ENCODE measurements at places on chromosomes 4 and X.

GRCh38 chr4:76745240-76745639 lies 152.7 kb downstream of the SOWAHB start:
- DNase-seq, result no peak

DNA sequence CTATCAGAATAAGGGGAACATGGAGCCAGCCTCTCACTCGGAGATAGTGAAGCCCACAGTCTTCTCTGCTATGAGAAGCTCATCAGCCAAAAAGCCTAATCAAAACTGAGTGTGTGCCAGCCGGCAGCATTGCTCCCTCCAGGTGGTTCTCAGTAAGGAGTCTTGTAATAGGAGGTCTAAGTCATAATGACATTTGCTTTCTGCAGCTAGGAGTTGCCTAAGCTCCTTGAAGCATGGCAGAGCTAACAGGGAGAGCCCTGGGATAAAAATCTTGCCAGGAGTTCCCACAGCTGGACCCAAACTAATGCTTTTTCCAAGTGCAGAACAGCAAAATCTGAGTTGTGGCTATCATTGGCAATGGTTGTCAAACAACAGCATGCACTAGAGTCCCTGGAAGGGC lies 245.2 kb downstream of the SPATA18 start:
- no peak for DNase-seq

DNA sequence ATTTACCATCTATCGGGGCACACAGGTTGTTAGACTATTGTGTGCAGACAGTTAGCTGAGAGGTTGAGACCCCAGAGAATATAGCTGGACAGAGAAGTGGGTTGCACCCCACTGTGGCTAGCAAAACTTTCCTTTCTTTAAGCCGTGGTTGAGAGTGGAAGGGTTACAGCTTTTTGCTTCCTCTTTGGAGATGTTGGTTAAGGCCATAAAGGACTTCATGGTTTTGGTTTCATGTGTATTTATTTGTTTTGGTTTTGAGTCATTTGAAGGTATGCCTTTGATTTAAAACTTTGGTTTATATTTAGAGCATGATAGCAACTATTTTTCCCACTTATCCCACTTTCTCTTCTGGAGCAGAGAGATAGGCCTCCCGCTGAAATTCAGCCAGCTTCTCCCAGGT lies 274.3 kb upstream of the IL1RAPL1 start:
- no peak for DNase-seq

- DNase-seq, result no peak
Measured at GRCh38 chr4:11842620-11843263, 414.0 kb upstream of the HS3ST1 start.

- peak; percentile 45 for DNase-seq
Measured at GRCh38 chr4:141074098-141074878, 59.0 kb downstream of the RNF150 start.

- no peak for DNase-seq
Measured at GRCh38 chrX:1355131-1356046, 18.8 kb downstream of the IL3RA start.

DNA sequence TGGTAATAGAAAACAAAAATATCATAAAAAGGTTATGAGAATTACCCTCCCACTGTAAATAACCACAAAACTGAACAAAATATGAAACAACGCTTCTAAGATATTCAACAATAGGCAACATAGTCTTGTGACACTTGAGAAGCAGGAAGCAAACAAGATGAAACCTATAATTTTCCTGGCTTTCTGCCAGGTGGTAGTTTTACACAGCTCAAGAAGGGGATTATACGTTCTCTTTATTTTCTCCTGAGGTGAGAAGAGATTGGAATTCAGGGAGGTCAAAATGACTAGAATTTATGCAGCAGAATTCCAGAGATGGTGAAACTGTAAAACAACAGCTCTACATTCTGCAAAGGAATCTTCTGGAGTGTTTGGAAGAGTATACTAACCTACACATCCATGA lies 186.0 kb downstream of the HHIP start:
- no peak for DNase-seq

GRCh38 chr4:93722446-93722845 lies 106.1 kb upstream of the ATOH1 start:
- no peak for DNase-seq

DNA sequence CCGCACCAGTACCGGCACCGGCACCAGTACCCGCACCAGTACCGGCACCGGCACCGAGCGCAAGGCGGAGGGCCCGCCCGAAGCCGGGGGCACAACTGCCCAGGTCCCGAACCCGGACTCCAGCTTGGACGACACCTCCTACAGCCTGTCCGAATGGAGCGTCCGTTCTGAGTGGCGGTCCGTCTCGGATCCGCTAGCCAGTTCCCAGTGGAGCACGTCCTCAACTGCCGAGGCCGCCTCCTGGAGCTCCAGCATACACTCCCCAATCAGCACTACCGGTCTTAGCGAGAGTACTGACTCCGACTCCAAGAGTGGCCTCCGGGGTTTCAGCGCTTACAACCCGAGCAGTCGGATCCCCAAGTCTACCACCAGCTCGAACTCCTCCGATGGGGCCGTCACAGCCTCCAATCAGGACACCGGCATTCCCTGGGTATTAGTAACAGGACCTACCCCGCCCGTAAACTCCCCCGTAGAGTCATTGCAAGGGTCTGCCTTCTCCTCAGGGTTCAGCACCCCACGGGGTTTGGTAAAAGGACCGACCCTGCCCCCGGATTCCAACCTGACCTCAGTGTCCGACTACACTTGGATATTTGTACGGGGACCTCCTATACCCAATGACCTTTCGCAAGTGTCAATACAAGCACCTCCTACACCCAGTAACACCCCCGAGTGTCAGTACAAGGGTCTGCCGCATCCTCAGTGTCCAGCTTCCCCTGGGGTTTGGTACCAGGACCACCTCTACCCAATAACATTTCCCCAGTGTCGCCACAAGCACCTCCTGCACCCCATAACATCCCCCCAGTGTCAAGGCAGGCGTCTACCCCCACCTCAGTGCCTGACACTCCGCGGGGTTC lies 721 bp upstream of the MAOA start:
- DNase-seq, result no peak

- DNase-seq, result no peak
Measured at GRCh38 chrX:150446151-150446550, 83.0 kb downstream of the MAMLD1 start.

DNA sequence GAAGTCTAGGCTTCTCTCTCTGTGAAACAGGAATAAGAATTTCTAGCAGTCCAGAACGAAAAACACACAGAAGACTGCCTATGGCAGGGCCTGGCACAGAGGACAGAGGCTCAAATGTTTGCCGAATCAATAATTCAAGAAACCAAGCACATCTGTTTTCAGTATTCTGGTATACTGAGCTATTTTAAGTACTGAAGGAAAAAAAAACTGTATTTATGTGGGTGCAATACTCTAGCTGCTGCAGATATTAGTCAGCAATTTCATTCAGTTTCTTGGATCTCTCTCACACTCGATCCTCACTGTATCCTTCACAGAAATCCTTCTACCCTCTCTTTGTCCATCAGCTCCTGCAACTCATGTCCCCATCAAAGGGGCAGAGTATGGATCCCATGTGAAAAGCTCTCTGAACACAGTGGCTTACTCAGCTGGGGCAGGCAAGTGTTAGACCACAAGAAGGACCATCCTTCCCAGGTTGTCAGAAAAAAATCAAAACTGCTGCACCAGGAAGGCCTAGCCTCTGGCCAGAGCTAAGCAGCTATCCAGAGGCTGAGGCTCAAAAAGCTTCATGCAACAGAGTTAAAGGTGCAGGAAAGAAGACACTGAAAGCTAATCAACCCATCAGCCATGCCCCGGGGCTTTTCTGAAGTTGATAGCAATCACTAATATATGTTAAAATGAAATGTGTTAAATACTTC lies 9.1 kb upstream of the USO1 start:
- DNase-seq, result peak; percentile 45

GRCh38 chr4:186728631-186729271 lies 5.1 kb upstream of the FAT1 start:
- peak; percentile 50 for DNase-seq

DNA sequence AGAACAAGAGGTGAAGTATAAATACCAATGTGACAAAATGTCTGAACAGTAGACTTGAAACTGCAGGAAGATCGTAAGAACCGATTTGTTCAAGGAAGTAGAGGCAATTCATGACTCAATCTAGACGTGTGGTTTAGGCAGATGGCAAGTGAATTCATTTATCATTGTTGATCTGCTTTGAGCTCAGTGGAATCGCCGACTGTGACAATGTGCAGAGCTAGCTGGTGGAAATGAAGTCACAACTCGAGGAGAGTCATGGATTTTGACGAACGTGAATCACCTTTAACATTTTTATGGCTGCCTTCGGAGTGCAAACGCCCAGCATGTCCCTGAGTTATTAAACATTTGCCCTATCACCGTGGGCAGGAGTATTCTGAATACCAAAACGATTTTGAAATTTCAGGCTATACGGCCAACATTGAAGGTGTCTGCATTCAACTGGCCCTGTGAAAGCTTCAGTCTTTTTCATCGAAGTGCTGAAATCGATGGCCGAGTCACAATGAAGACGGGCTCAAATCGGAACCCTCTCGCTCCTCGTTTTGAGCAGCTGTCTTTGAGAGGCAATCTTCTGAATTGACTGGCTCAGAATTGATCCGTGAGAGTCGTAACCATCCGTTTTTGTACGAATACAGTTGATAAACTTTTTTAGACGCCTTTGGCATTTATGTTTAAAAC lies 689 bp upstream of the OGT start:
- DNase-seq, result no peak

GRCh38 chr4:102116121-102116520 lies 229.2 kb downstream of the SLC39A8 start:
- no peak for DNase-seq

GRCh38 chrX:87805829-87806490 lies 288.4 kb downstream of the KLHL4 start:
- DNase-seq, result no peak

DNA sequence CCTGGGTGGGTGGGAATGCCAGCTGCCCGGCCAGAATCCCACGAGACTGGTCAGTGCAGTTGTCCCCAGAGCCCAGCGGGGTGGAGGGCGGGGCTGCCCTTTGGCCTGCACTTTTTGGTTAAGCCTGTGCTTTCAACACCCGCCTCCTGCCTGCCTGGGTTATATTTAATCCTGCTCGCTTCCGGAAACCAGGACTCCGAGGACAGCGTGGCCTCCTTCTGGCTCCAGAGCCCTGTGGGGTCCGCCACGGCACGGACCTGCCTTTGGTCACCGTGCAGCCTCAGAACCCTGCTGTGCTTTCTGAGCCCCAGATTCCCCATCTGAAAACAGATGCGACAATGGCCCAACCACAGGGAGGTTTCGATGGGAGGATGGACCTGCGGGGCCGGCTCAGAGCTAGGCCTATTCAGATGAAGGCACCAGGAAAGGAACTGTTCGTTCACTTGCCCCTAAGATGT lies 29.4 kb upstream of the KIAA0232 start:
- no peak for DNase-seq

DNA sequence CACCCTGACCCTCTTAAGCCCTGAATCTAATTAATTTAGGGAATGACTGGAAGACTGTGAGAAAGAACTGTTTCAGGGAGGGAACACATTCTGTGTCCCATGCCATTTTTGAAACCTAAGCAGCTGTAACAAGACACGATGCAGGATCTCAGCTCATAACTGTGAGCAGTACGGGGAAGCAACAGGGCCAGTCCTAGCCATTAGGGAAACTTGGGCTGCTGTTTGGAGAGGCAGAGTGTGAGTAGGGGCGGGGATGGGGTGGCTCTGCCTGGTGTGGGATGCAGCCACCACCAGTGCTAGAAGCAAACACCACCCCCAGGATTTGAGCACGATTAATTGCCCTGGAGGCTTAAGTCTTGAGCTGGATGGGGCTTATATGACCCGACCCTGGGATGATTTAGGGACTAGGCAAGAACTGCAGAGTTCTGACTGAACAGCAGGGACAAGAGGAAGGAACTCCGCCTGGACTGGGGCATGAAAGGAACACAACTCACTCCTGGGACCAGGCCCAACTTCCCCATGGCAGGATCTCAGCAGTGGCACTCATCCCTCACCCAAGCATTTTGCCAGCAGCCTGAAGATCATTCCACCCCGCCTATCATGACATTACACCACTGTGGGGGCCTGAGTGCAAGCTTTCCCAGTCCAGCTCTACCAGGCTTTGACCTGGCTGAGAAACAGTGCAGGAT lies 43.1 kb downstream of the ATRX start:
- DNase-seq, result no peak

- no peak for DNase-seq
Measured at GRCh38 chr4:99947190-99947578, 766 bp upstream of the DNAJB14 start.

- DNase-seq, result no peak
Measured at GRCh38 chr4:478373-478772, 20.6 kb downstream of the ZNF721 start.

DNA sequence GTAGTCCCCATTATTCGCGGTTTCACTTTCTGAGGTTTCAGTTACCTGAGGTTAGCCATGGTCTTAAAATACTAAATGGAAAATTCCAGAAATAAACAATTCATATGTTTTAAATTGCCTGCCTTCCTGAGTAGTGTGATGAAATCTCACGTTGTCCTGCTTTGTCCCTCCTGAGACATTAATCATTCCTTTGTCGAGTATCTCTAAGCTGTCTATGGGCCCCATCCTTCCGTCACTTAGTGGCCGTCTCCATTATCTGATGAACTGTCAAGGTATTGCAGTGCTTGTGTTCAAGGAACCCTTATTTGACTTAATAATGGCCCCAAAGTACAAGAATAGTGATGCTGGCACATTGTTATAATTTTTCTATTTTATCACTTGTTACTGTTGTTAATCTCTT lies 94.8 kb downstream of the ADGRL3 start:
- DNase-seq, result no peak

DNA sequence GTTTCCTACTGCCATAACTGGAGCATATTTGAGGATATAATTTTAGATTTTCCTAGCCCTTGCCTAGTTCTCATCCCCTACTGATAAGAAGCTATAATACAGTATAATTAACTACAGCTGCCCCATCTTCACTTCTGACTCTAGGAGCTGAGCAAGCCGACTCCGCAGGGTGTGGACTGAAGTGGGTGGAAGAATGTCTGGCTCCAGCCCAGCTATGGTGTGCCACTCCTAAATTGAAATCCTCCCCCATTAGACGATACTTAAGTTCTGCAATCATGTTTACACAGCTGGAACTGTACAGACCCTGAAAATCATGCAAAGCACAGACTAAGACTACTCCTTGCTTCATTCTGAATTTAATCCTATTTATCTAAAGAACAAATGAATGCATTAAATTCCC lies 93.1 kb downstream of the PCDH19 start:
- no peak for DNase-seq

- DNase-seq, result no peak
Measured at GRCh38 chr4:153453402-153453801, 12.8 kb upstream of the TMEM131L start.

- peak; percentile 4 for DNase-seq
Measured at GRCh38 chr4:25406081-25406692, 29.1 kb downstream of the ANAPC4 start.

- DNase-seq, result no peak
Measured at GRCh38 chrX:85828771-85829170, 218.6 kb downstream of the CHM start.

Data from AG09309 (cell line).